Suppressor macrophage (primary cell): ENCODE measurements at places on chromosomes 5 and 9.

GRCh38 chr5:1110307-1111240 is 1.3 kb downstream of the SLC12A7 start:
- peak; percentile 53 for DNase-seq

DNA sequence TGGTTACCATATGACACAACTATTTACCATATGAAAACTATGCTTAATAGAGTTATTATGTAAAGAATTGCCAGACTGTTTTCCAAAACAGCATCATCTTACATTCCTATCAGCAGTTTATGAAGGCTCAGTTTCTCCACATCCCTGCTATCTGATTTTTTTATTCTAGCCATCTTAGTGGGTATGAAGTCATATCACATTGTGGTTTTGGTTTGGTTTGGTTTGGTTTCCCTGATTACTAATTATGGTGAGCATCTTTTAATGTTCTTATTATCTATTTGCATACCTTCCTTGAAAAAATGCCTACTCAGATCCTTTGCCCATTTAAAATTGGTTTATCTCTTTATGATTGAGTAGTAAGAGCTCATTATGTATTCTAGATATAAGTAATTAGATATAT is 199.4 kb upstream of the NFIL3 start:
- no peak for DNase-seq

DNA sequence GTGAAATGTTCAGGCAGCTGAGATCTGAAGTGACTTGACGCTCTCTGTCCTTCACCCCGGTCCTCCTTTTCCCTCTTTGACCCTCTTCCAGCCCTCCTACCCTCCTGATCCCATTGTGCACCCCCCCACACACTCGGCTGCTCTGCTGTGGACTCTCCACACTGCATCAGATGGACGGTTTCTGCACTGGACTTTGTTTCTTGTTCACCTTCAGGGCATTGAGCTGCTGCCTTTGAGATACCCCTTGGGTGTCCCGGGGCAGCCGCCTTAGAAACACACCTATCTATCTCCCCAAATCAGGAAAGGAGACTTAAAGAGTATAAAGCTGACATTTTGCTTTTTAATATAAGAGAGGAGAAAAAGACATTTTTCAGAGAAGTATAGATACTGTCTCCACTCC is 27.5 kb downstream of the AMBP start:
- DNase-seq = no peak

GRCh38 chr9:34559624-34560455 is 29.7 kb downstream of the CNTFR start:
- DNase-seq = peak; percentile 72

- DNase-seq = peak; percentile 66
These were observed 16.5 kb upstream of the PRSS3 start for GRCh38 chr9:33778700-33779351.

DNA sequence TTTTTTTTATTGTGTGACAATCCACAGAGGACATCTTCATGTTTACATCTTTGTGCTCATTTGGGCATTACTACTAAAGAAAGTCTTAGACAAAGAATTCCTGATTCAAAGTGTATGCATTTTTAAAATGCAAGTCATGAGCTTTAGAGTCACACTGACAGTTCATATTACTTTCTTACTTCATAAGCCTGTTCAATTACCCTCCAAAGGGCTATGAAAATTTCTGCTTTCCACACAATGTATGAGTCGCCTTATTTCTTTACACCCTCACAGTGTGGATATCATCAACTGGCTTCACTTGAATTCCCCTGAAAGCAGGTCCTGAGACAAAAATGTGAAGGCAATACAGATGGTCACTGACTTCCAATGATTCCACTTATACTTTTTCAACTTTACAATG is 280.4 kb upstream of the PTGER4 start:
- no peak for DNase-seq

DNA sequence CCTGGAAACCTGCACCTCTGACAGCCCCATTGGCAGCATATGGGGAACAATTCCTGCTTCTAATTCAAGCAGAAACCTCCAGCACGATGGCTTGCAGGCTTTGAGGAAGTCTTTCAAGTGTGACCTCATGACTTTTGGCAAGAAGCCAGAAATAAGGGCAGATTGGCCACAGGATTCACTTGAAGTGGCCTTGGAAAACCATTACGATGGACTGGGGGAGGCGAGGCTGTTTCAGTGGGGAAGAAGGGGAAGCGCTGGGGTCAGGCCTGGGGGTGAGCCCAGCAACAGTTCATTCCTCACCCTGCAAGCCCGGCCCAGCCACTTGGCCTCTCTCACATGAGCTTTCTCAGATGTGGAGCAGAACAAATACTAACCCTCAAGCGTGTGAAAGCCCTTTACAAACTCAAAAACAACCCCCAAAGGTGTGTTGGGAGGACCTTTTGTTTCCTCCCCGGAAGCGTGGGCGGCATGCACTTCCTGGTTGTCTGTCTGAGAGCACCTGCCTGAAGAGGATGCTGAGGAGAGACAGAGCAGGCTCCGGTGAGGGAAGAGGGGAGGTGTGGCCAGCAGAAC is 26.9 kb upstream of the EEIG1 start:
- peak; percentile 99 for DNase-seq

DNA sequence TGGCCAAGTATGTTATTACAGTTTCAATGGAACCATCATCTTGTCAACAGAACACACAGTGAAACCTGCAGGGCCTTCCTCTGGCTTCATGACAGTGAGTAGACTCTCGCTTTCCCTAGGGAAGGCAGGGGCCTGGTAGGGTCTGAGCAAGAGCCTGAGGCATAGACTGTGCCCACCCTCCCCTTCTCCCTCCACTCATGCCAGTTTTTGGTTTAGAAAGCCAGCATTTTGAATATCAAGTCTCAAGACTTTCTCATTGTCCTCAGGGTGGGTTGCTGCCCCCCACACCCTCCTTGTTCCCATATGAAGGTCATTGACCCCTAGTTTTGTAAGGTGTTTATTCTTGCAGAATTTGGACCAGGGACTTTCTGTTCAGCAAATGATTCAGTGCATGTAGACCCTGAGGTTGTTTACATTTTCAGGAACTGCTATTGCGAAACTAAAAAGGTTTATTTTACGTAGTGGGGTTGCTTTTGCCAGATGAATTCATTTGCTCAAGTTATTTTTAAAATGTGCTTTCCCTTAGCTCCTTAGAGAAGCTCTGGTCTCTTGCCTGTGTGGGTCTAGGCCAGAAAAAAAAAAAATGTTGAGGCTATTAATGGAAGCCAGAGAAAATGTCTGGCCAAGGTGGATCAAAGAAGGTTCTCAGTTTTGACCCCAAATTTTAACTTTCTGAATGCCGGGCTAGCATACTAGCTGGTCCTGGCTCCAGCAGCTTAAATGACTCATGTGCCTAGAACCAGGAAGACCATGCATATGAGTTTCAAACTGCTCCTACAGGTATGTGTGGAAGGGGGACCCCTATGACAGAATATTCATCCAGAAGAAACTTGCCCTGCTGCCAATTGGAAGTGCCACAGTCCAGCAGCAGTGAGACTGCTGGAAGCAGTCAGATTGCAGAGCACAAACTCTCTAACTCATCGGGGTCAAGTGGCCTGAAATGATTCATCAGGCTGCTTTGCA is 10.1 kb upstream of the MOB3B start:
- no peak for DNase-seq

- no peak for DNase-seq
These were observed 22.0 kb upstream of the ARHGAP26 start for GRCh38 chr5:142748132-142748531.

DNA sequence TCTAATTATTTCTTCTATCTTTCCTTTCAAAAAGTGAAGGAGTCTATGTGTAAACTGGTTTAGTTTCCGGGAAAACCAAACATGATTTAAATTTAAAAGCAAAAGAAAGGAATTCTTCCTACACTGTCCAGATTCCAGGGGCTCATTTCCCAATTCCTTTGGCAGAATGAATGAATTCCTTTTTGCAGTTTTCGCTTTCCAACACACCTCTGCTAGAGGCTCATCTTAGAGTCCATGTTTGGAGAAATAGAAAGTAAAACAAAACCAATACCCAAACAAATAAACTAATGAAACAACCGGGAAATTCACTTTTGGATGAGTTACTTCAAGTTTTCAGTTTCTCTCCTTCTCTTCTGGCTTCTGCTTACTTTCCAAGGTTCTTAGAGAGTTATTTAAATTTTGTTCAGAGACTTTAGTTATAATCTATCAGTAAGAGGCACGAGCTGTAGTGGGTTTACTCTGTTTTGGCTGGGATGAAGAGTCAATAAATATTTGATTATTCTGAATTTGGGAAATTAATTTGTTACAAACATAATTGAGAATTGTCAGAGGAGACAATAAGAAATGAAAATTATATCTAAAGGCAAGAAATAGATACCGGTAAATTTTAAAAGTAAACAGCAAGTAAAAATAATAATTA is 365.0 kb upstream of the CDH9 start:
- no peak for DNase-seq

GRCh38 chr5:138979684-138980280 is 104.6 kb upstream of the LRRTM2 start:
- no peak for DNase-seq
